Activated naive CD4-positive, alpha-beta T cell treated with anti-CD3 and anti-CD28 coated beads for 36 hours (primary cell): ENCODE measurements at places on chromosomes 16 and 17.

DNA sequence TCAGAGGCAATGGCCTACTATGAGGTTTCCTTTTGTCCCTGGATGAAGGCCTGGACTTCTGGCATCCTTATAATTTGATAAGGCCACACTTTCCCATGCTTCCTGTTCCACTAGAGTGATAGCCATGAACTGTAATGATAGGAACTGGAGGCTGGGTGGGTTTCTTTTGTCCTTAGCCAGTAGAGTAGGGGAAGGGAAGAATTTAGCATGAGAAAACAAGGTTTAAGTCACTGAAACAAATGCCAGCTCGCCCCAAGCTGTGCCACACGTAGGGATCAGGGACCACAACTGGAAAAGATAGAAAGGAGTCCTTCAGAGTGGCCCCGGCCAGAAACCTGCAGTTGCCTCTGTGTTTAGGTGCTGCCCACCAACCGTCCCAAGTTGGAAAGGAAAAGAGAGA, 80.9 kb upstream of the C17orf78 start:
- DNase-seq: no peak

- no peak for DNase-seq
Observed at GRCh38 chr17:50471009-50471905, 2.6 kb upstream of the CHAD start.

DNA sequence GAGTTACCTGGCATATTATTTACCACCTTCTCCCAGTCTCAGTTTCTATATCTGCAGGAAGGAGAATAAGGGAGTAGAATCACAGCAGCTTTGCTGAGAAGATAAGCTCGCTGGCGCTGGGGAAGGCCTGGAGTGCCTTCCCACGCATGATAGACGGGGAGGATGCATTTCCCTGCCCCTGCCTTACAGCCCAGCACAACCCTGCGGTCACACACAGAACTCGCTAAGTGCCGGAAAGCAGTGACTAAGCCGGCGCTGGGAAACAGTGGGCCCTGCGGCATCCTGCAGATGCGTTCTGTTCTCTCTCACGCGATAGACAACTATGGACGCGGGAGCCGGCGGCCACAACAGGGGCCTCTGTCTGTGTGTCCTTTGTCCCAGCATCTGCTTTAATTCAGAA, 4.8 kb downstream of the CA5A start:
- DNase-seq: peak; percentile 49

DNA sequence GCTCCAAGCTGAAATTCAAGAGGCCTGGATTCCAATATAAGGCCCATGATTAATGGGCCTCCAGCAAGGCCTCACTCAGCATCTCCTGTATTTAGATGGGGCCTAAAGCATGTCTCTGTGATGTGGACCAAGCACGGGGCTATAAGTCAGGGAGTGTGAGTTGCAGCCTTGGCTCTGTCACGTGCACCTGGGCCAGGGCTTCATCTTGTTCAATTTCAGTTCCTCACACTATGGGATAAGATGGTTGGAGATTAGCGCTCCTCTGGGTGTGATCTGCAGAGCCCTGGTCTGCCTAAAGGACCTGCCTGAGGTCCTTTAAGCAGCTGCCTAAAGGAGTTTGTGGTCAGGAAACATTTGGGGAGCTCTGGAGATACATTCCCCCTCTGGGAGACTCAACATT, 25.2 kb downstream of the KLHL36 start:
- DNase-seq: no peak

DNA sequence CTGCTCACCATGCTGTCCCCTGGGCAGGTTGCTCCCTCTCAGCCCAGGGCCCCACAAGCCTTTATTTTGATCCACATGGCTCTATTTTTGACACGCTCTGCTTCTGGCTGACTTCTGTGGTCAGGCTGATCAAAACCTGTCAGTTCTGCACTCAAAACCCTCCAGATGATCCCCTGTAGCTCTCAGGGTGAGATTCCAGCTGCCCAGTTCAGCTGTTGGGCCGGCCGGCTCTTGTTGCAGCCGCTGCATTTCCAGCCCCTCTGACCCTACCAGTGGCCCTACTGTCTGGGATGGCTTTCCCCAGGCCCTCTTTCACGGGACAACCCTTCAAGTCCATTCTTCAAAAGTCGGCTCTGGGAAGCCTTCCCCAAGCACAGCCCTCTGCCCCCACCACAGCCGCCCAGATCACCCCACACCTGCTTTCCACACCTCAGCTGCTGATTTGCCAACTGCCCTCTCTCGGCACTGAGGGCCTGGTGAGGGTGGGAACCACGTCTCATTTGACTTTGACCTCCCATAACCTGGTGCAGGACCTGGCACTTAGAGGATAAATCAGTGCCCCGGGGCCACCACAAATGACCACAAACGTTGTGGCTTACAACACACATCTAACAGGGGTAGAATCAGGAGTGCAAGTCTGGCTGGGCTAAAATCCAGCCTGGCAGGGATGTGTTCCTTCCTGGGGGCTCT, 16.3 kb upstream of the CACNG4 start:
- DNase-seq: no peak

DNA sequence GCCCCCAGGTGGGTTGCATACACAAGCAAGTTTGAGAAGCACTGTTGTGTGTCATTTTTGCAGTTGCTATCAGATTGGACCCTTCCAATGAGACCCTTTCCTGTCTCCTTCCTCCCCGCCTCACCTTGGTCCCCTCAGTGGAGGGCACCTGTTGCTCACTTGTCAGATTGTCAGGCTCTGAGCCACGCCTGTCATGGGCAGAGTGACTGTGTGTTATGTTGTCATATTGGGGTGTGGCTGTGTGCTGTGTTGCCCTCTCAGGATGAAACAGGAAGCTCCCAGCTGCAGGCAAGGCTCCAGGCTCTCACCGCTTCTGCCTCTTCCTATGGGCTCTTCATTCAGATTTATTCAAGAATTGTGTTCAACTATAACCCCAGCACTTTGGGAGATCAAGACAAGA, 302.9 kb downstream of the CPPED1 start:
- DNase-seq: peak; percentile 33

GRCh38 chr16:88700636-88701482, 5.3 kb downstream of the RNF166 start:
- peak; percentile 98 for DNase-seq

GRCh38 chr17:76689859-76690258, 20.9 kb downstream of the MXRA7 start:
- no peak for DNase-seq

DNA sequence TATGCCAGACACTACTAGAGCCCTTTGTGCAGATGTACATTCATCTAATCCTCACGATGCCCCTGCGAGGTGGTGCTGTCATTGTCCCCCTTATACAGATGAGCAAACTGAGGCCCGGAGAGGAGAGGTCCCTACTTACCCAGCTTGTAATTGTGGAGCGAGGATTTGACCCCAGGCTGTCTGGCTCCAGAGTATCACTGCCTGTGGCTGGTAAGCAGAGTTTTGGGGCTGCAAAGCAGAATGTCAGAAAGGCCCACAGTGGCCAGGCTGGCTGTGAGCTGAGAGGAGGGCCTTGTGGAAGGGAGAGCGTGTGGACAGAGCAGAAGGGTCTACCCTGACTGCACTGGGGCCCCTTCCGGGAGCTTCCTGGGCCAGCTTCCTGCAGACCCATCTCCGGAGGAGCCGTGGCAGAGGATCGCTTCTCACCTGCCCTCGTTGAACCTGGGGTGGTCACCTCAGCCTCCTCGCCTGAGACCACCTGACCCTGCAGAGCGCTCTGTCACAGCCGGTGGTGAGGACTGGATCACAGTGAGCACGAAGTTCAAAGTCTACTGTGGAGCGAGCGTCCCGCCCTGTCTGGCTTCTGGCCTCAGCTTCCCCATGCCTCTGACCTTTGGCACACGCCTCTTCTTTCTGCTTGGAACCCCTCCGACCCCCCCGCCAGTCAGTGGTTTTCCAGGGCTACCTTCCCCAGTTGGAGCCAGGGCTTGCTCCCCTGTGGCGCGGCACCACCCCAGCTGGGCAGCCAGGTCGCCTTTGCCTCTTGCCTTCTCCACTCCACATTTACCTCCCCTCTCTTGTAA, 12.1 kb downstream of the CMIP start:
- no peak for DNase-seq

- DNase-seq: peak; percentile 79
Observed at GRCh38 chr17:74960570-74961342, 11.8 kb downstream of the HID1 start.

GRCh38 chr16:46884513-46885293, 541 bp downstream of the GPT2 start:
- DNase-seq: peak; percentile 22

DNA sequence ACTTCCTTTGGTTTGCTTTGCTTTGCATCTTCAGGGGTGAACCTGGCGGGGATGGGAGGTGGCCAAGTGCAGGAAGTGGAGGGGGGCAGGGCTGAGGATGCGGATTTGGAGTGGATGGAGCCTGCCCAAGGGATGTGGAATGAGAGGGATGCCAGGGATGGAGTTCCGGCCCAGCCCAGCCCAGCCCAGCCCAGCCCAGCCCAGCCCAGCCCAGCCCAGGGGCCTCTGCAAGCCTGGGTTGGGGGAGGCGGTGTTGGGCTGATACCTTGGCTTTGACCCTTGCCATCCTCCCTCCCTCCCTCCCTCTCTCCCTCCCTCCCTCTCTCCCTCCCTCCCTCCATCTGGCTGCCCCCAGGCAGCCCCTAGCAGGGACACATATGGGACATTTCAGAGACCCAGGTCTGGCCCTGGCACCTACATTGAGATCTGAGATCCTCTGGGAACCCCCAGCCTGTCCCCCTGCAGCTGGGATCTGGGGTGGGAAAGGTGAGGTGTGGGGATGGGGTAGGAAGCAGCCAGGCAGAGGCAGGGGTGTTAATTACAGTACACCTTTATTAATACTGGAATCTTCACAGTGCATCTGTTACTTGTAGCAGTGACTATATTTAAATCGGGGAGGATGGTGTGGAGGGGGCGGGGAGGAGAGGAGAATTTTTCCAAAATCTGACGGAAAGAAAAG, 14.5 kb downstream of the IL34 start:
- no peak for DNase-seq

DNA sequence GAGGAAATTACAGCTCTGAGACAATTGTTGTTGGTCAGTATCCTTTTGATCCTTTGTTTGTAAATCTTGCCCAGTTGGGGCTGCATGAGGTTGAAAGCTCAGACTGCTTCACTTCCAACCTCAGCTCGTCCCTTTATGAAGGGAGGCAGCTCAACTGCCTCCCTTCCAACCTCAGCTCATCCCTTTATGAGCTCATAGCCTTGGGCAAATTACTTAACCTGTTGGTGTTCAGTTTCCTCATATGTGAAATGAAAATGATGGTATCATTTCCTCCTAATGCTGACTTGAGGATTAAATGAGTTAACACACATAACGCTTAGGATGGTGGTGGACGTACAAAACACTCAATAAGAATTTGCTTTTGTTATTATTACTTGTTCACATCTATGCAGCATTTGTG, 265.1 kb downstream of the CDH13 start:
- no peak for DNase-seq

DNA sequence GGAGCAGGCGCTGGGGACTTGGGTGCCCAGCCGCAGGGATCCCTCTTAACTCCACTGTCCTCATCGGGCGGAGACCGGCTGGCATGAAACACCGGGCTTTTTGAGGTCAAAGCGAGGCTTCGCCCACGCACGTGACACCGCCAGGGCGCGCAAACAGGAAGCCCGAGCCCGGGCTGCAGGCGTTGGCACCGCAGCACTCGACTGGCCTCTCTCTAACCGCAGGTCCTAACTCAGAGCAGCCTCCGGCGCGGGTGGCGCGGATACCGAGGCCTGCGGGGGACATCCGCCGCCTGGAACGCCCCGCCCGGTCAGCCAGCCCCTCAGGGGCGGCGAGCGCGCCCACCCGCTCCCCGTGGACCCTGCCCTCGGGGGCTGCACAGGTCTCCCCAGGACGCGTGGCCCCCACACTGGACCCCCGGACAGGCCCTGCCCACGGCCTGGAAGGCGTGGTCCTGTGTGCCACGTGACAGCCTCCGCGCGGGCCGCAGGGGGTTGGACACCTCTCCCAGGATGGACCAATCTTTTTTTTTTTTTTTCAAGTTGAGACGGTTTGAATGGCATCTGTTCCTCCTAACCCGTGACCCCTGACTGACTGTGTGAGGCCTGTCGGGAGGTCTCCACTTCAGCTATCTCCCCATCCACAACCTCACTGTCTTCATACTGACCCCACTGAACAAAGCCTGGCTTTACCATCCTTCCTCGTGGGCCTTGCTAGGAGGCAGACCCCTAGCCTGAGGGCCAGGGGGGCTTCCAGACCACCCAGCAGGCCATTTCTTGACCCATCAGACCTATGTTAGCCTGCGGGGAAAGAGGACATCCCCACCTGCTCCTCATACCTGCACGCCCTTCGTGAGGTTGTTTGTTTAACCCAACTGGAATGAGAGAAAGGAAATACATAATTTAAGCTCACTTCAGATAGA, 8.4 kb upstream of the SLC47A2 start:
- DNase-seq: peak; percentile 75

DNA sequence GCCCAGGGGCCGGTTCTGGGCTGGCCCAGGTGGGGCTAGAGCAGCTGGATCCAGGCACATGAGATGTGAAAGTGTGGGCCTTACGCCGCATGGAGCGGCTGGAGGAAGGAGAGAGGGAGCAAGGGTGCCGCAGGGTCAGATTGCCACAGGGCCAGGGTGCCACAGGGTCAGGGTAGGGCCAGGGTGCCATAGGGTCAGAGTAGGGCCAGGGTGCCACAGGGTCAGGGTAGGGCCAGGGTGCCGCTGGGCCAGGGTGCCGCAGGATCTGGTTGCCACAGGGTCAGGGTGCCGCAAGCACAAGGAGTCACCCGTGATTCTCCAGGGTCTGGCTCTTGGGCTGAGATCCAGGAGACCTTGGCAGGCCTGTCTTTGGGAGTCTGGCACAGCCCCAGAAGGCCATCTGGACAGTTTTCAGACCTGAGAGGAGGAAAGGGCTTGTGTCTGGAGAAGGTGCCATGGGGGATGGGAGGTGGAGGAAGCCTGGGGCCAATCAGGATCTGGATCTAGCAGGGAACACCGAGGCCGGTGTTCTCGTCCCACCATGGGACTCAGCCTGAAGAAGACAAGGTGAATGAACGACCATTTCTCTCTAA, 13.1 kb upstream of the LASP1NB start:
- peak; percentile 3 for DNase-seq

- no peak for DNase-seq
Observed at GRCh38 chr17:6035801-6036394, 34.3 kb upstream of the WSCD1 start.

GRCh38 chr17:62895320-62896301, 70.4 kb upstream of the TANC2 start:
- no peak for DNase-seq

DNA sequence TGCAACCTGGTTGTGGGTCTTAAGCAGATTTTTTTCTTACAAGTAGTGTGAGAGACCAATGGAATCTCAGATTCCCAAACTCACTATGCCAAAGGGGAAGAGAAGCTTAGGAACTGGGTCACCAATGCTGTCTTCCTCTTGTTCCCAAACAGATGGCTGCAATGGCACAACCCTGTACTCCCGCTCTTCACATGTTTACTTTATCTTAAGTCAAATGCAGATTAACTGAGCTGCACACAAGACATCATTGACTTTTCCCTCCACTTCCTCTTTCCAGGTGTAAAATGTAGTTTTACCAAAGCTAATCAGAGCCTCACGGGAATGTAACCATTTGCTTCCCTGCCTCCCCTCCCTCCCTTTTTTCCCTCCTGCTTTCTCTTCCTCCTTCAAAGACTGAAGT, 14.4 kb upstream of the CD300E start:
- no peak for DNase-seq

DNA sequence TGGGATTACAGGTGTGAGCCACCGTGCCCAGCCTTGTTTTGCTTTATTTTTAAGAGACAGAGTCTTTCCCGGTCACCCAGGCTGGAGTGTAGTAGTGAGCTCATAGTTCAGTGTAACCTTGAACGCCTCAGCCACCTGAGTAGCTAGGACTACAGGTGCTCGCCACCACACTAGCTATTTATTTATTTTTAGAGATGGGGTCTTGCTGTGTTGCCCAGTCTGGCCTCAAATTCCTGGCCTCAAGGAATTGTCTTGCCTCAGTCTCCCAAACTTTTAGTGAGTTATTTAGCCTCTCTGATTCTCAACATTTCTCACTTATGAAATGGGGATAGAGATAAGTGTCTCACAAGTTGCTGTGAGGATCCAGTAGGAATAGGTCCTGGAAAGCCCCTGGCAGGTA, 21.7 kb downstream of the FZD2 start:
- no peak for DNase-seq
